ENCODE measurements at places on chromosomes 1 and 21.

DNA sequence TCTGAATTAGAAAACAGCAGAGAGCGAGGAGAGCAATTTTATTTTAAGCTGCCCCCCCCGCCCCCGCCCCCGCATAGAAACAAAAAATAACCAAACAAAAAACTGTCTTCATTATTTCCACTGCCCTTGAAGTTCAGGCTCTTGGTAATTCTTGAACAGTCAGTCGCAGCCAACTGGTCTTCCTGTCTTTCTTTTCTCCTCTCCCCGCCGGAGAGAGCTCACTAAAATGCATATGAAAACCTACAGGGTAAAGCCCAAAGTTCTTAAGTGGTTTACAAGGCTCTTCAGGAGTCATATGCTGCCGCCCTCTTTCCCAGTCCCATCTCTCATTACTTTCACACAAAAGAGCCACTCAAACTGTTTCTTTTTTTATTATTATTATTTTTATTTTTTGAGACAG lies 1.1 kb upstream of the ANKRD35 start:
- no peak for ATAC-seq

DNA sequence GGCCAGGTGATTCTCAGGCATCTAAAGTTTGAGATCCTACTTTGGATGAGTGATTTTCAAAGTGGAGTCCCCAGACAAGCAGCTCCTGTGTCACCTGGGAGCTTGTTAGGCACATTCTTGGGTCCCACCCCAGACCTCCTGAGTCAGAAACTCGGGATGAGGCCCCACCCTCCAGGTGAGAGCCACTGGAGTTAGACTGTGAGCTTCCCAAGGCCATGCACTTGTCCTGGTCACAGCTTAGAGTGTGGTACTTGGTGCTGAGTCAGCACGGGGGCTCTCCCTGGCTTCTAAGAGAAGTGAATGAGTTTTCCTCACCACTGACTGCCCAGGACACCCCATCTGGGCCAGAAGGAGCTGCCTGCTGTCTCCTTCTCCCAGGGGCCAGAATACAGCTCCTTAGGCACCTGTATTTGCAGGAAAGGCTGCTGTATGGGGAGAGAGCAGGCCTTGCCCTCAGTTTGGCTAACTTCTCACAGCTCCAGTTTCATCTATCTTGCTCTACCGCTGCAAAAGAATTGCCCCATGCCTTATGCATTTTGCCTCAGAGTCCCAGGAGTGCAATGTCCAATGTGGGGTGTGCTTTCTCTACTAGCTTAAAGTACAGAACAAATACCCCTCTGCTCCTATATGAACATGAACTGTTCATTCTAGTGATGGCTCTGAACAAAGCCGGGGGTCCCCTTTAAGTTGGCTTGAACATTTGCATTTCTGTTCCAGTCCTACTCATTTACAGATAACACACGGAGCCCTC lies 98.1 kb downstream of the PSMG1 start:
- no peak for ATAC-seq

DNA sequence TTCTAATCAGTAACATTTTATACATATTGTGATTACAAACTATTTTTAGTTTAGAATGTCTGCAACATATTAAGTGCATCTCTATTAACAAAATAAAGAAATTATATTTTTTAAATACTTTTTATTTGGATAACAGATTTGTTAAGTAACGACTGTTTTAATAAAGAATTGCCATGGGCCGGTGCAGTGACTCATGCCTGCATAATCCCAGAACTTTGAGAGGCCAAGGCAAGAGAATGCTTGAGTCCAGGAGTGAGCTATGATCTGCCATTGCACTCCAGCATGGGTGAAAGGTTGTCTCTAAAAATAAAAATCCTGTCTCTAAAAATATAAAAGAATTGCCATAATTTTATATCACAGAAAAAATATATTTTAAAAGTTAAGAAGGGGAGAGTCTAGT lies 4.1 kb downstream of the LRRIQ3 start:
- no peak for ATAC-seq

GRCh38 chr1:59672851-59673572 lies 141.7 kb upstream of the HOOK1 start:
- ATAC-seq = no peak

DNA sequence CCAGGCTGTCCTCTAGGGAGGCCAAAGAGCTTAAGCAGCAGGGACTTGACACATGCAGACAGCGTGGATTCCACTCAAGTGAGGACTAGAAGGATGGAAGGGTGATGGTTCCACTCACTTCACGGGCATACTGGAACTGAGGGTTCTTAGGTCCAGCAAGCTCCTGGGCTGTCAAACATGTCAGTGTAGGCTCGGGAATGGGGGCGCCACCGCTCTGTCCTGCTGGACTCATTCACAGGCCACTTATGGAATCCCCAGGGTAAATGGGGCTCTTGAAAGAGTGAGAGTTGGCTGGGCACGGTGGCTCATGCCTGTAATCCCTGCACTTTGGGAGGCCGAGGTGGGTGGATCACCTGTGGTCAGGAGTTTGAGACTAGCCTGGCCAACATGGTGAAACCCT lies 27.7 kb upstream of the CSF3R start:
- no peak for ATAC-seq

GRCh38 chr1:210332719-210333398 lies 4.2 kb downstream of the HHAT start:
- peak; percentile 68 for ATAC-seq

- no peak for ATAC-seq
Measured at GRCh38 chr1:72885841-72886240, 603.5 kb upstream of the NEGR1 start.

GRCh38 chr1:47812904-47813514 lies 184.2 kb downstream of the TRABD2B start:
- ATAC-seq = no peak

GRCh38 chr21:33651965-33652680 lies 9.8 kb downstream of the ITSN1 start:
- ATAC-seq = no peak

DNA sequence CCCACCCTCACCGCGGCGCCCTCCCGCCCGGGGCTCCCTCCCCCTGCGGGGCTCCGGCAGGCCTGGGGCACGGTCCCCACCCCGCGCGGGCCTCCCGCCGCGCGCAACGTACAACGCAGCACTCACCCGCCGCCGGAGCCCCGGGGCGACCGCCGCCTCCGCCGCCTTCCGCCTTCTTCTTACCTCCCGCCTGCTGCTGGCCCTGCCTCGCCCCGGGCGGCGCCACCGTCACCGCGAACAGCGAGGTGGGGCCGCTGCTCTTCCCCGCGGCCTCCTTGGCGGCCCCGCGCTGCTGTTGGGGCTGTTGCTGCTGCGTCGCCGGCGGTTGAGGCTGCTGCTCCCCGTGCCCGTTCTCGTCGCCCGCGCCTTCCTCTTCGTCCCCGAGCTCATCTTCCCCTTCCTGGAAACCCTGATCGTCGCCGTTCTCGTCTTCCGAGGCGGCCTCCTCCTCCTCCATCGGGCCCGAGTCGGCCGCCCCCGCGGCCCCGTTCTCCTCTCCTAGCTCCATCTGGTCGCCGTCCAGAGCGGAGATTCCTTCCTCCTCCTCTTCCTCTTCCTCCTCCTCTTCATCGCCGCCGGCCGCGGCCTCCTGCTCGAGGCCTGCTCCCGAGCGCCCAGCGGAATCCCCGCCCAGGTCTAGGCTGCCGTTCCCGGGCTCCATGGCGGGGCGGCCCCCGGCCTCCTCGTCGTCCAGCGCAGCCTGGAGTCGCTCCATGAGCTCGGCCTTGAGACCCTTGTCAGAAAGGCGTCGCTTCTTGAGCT lies 671 bp downstream of the HNRNPU start:
- ATAC-seq = no peak
